NCI-H774 (cell line): ENCODE measurements at places on chromosomes 13 and 19.

DNA sequence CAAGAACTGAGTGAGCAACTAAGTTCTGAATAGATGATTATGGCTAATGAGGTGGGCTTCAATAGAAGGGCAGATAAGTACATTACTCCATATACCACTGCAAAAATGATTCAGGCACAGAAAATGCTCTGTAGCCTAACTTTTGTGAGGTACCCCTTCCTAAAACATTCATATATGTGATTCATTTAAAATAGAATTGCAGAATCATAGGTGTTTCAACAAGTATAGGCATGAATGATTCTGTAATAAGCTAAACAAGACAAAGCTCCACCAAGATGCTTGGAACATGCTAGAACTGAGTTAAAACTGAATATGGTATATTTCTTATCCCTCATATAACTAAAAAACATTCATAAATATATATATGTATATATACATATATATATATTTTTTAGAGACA, 12.1 kb downstream of the KBTBD7 start:
- no peak for DNase-seq

GRCh38 chr13:105463011-105463501, 1072.4 kb downstream of the EFNB2 start:
- DNase-seq, result no peak

DNA sequence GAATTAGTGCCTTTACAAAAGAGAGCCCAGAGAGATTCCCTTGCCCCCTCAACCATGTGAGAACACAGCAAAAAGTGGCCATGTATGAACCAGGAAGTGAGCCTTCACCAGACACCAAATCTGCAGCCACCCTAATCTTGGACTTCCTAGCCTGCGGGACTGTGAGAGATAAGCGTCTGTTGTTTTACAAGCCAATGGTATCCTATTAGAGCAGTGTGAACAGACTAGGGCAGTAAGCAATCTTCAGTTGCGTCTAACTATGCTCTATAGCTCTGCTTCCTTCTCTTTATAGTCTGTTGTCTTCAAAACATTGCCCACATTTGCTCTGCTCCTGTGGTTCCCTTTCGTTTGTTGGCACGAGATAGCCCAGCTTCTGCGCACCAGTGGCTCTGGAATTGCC, 109.5 kb upstream of the FNDC3A start:
- no peak for DNase-seq

- peak; percentile 14 for DNase-seq
These were observed 12.0 kb downstream of the CERS4 start for GRCh38 chr19:8221161-8221560.

- DNase-seq, result no peak
These were observed 29.6 kb downstream of the ACSBG2 start for GRCh38 chr19:6164906-6165531.

DNA sequence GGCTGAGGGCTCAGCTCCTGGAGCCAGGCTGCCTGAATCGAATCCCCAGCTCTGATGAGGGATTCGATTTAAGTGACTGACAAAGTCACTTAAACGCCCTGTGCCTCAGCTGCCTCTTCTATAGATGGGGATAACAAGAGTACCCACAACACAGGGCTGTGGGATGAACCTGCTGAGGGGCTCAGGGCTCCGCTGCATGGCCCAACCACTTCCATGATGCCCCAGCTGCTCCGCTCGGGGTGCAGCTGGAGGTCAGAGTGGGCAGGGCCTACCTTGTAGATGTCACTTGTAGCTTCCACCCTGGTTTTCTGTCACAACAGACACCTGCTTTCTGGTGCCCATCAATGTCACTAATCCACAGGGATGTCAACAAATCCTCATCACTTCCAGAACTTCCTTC, 39.2 kb downstream of the STK24 start:
- DNase-seq, result no peak

GRCh38 chr19:16303755-16304154, 20.9 kb upstream of the KLF2 start:
- DNase-seq, result no peak

DNA sequence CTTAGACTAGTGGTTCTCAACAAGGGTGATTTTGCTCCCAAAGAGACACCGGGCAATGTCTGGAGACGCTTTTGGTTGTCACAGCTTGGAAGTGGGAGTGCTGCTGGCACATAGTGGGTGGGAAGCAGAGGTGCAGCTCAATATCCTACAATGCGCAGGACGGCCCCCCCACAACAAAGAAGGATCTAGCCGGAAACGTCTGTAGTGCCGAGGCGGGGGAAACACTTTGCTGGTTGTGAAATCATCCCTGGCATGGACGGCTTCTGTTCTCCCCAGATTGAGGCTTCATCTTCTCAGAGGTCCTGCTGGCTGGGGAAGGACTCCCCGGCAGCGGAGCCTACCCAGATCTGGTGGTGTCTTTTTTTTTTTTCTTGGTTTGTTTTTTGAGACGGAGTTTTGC, 13.4 kb upstream of the SYT5 start:
- DNase-seq, result no peak

GRCh38 chr19:44748426-44749254, at the start of gene BCL3:
BCL3 (plus strand) TSS chr19:44748708; CDS start chr19:44748791, 83 bp downstream.
- peak; percentile 20 for DNase-seq

GRCh38 chr13:36914648-36915047, 5.4 kb downstream of the SMAD9 start:
- no peak for DNase-seq

DNA sequence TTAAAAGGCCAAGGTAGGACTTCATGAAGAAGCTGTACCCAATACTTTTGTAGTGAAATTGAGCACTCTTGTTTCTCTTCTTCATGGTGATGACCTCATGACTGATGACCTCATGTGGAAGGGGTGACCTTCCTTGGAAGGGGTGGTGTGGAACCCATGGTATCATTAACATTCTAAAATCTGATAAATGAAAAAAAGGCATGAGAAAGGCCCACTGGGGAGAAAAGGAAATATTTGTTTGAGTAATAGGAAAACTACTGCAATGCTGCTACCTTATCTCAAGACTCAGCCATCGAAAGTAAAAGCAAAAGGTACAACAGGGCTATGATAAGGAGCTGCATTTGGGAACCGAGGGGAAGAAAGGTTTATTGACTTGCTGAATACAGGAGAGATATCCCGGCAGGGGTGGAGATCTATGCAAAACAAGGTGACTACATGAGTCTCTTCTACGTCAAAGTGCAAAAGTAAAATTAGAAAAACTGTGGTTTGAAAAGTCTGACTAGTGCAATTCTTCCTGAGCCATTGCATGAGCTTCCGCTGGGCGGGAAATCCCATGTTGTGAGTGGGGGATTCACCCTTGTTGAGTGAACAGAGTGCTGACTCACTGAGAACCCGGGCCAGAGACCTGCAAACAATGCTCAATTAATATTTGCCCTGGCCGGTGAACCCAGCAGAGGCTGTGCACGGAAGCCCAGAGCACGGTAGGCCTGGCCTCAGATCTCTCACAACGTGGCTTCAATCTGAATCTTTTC, 138.9 kb upstream of the RFC3 start:
- no peak for DNase-seq

- DNase-seq, result no peak
These were observed 10.2 kb downstream of the ERFL start for GRCh38 chr19:41918095-41918494.

- no peak for DNase-seq
These were observed 10.5 kb downstream of the WIZ start for GRCh38 chr19:15439078-15439799.

- no peak for DNase-seq
These were observed 716 bp downstream of the ZNF573 start for GRCh38 chr19:37778613-37779126.
